ENCODE measurements at places on chromosomes 13 and 19.

- DNase-seq: no peak
Measured at GRCh38 chr13:111409413-111409812, 89.0 kb downstream of the TEX29 start.

DNA sequence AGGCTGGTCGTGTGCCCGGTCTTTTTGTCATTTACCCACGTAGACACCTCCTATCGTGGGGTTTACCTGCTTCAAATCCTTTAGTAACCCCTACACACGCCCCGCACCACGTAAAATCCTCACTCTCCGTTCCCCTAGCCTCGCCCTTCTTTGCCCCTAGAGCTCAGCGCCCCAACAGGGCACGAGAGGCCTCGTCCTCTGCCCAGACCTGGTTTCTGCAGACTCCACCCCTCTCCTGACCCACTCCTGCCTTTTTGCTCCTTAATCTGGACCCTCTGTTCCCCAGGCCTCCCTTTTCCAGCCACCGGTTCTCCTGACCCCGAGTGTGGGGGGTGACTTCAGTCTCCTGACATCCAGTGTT is 412 bp downstream of the ZNF528 start:
- no peak for DNase-seq

DNA sequence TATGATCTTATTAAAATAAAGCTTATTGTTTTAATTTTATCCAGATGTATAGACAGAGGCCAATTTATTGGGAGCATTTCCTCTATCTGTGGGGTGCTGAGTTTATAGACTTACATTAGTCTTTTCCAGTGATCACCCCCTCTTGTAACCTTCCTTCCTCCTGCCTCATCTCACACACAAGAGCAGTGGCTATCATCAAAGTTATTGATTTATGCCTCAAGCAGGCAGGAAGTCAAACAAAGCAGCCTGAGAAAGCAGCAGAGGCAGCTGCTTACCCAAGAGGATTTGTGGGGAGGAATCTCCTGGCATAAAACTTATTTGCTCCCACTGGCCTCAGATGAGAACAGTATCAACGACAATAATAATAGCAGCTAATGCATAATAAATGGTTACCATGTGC is 26.3 kb upstream of the DCLK1 start:
- DNase-seq: no peak

GRCh38 chr19:7260161-7260560 is 34.1 kb downstream of the INSR start:
- no peak for DNase-seq

DNA sequence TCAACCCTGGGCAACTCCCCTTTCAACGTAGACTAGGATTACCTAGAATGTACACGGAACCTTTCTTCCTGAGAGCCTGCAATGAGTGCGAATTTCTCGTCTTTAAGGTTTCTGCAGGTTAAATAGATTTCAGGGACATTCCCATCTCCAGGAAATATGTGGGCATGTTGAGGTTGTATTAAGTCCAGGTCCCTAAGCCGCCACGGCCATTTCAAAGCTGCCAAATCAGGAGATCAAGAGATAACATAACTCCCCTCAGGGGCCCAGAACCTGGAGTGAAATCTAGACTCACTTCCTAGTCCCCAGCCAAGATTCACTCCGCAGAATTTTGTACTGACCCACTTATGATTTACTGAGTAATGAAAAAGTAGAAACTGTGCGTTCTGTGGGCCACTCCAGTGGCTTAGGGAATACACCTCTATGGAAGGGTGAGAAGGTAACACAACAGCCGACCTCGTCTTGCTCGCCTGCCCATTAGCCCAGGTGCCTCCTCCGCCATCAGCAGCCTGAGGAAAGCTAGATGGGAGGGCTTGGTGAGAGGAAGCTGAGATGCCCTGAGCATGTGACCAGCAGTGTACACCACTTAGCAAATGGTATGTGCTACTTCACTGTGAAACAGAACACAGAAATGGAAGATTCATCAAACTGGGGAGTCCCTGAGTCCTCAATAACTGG is 98.5 kb upstream of the SOX1 start:
- DNase-seq: no peak

- DNase-seq: no peak
Measured at GRCh38 chr13:107480130-107480529, 735.2 kb downstream of the LIG4 start.

DNA sequence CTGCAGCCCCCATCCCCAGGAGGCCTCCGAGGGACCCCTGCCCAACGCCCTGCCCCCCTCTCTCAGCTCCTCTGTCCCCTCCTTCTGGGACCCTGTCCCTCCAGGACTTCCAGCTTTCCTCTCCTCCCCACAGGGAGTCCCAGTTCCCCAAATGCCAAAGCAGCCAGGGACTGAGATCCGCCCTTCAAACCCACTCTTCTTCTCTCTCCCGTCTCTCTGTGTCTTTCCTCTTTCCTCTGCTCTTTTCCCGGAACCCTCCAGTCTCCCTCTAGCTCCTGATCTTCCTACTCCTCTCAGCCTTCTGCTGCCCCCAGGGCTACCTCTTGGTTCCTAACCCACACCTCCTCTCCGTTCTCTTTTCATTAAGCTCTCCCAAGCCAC is 377 bp downstream of the CA11 start:
- DNase-seq: no peak

- DNase-seq: no peak
Measured at GRCh38 chr13:57992416-57992815, 360.9 kb downstream of the PCDH17 start.

GRCh38 chr19:33406521-33407139 is 33.1 kb downstream of the CEBPG start:
- peak; percentile 62 for DNase-seq

DNA sequence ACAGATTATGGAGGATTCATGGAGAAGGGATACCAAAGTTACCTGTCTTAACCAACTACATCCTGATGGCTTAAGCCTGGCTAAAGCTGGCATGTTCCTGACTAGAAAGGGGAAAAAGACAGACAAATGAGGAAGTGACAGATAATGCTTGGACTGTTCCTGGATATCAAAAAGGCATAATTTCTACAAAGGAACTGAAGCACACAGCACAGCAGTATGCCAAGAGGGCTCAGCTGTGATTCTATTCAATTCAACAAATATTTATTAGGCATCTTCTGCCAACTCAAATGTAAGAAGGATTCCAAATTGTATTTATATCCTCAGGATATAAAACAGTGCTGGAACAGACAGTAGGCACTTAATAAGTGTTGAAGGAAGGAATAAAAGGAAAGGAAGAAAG is 59.5 kb downstream of the KLF12 start:
- DNase-seq: no peak

- no peak for DNase-seq
Measured at GRCh38 chr19:33860312-33861090, 63.8 kb downstream of the KCTD15 start.

- DNase-seq: peak; percentile 55
Measured at GRCh38 chr19:16417660-16418596, 53.8 kb downstream of the EPS15L1 start.

DNA sequence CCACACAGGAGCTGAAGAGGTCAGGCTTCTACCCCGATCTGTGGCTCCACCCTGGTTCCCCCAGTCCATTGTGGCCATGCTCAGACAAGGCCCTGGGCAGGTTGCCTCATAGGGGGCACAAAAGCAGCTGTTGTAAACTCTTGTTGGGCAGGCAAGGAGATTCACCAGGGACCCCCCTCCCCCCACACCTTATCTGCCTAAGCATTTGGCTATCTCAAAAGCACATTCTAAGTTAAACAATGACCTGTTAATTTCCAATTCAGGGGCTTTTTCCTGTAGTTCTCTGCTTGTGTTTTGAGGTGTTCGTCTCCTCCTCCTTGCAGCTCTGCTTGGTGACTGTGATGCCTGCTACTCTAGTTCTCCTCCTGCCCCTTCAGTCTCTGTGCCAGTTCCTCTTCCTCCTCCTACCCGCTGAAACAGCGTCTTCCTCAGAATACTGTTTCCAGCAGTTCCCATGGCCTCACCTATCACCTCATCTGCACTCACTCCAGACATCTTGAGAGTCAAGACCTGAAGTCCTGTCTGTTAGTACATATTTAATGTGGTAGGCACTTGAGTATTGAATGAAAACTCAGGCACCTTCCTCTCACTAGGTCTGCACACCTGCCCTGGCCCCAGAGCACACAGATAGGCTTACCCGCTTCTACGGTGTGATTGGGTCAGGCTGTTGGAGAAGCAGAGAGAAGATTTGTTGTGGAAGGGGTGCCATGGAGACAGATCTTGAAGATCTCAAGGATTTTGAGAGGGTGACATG is 31.7 kb downstream of the SPATA13 start:
- no peak for DNase-seq

- DNase-seq: no peak
Measured at GRCh38 chr19:7839476-7839875, 9.5 kb downstream of the EVI5L start.

DNA sequence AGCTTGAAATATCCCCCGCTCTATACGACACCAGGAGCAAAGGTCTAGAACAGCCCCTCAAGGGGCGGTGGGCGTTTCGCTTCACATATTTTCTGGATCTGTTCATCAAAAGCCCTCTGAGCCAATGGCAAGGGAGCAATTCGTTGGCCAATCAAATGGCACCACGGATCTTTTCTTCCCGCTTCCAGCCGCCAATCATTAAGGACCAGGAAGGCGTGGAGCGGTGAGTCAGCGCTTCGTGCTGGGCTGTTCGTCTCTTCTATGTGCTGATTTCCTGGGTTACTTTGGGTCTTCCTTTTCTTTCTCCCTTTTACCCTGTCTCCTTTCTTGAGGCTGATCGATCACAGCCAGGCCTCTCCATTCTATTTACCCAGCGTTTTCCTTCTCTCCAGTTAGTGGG is at the start of gene NLRP4:
Gene NLRP4 (plus strand): TSS at position 201 of the 400 bp plus-strand sequence. CDS start 15,541 bp downstream, outside the sequence.
- no peak for DNase-seq

GRCh38 chr19:4388337-4389063 is 11.8 kb downstream of the SH3GL1 start:
- no peak for DNase-seq

- DNase-seq: no peak
Measured at GRCh38 chr13:97012251-97013048, 18.2 kb upstream of the OXGR1 start.

DNA sequence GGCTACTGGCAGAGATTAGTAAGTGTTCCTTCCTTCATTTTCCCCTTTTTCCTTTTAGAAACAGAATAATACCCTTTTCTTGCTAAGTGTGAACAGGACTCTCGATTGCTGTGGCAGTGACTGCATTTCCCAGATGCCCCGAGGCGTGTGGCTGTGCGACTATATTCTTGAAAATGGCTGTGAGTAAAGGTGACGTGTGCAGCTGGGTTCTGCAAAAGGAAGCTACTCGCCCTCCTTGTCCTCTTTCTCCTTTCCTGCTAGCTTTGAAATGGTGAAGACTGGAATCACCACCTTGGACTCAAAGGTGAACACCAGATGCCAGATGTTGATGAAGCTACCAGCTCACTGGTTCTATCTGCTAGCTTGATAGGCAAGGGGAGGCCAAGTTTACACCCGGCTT is 121.4 kb downstream of the MIPEP start:
- DNase-seq: no peak

- no peak for DNase-seq
Measured at GRCh38 chr13:76799696-76800095, 86.5 kb downstream of the KCTD12 start.

DNA sequence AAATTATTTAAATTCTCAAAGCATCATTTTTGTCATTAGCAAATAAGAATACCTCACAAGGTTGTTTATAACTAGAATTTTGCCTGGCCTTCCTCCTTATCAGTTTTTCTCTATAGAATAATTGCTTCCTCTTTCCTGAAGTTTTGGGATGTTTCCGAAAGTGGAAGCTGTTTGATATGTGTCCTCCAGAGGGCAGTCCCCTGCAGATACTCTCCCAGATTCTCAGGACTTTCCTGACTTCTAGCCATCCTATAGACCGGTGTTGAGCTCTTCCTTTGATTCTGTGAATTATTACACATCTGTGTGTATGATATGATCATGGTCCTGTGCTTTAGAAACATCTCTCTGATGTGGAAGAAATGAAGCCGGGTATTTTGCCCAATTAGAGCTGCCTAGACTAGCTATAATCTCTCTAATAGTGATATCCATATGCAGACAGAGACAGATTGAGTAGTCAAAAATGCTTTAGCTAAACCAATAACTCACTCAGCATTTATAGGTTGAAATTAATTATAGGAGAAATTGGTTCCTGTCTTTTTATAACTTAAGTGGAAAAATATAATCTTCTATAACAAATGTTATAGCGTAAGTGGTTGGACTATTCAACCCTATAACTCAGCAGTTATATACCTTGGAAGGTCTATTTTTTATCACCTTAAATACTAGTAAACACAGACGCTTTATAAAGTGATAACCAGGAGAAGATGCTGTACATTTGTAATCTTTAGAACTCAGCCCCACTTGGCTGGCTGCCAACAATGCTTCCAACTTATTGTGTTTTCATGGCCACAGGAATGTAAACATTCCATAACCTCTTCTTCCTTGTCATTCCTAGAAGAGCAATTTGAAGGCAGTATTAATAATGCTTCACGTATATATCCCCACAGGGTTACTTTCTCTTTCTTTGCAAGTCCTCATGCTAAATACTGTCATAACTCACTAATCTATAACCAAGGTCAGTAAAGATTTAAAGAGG is 201.0 kb upstream of the RXFP2 start:
- no peak for DNase-seq

DNA sequence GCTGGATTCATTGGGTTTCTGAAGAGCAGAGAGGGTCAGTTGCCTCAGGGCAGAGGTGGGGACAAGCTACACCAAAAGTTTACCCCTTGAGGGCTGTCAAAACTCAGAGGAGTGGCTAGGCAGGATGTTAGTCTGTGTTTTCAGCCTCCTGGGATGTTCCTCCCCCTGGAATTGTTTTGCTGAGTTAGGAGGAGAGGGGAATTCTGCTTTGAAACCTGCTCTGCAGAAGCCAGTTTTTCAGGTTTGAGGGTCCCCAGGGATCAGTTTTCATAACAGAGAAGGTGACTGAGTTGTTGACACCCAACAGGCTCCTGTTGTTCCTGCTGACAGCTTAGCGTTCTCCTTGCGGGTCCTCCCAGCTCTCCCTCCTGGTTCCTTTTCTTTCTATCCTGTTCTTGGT is 121.9 kb upstream of the TMTC4 start:
- no peak for DNase-seq

DNA sequence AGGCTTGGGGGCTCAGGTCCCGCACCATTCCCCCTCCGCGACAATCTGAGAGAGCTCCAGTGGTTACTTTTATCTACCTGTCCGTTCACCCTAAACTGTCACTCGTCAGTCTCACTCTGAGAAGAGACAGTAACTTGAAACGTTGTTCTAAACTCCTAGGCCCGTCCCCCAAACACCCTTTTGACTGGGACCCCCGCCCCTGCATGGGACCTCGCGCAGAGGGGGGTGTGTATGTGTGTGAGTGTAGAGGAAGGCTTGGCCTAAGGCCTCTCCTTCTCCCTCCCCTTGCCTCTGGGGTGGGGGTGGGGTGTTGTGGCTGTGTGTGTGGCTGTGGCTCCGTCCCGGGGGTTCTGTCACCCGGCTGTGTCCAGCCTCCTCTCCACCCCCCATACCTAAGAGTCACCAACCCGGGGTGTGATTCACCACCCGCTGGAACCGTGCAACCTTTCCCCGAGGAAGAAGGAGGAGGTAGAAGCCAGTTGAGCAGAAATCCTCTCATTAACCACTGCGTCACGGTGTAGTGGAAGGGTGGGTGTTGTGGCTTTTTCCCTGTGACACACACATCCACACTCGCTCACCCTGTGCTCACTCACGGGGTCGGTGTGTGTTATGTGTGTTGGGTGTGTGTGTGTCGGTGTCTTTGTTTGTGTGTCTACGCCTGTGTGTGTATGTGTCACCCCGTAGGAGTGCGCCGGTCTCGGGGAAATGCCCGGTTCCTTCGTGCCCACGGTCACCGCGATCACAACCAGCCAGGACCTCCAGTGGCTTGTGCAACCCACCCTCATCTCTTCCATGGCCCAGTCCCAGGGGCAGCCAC is 2.4 kb downstream of the FOSB start:
- no peak for DNase-seq

Measured in activated CD8-positive, alpha-beta memory T cell treated with anti-CD3 and anti-CD28 coated beads for 1 hour (primary cell).